ENCODE measurements at places on chromosomes 5 and 9.
A peak's percentile ranks its signal among the peaks of the same experiment; 100 is the strongest.

GRCh38 chr9:38439291-38439915, 15.1 kb upstream of the IGFBPL1 start:
- DNase-seq = no peak

- no peak for DNase-seq
These were observed 32.9 kb downstream of the PRRX2 start for GRCh38 chr9:129698254-129698757.

GRCh38 chr9:2621722-2622460, at the start of gene VLDLR:
VLDLR (plus strand) TSS chr9:2621787; CDS start chr9:2622190, 403 bp downstream.
- no peak for DNase-seq

- no peak for DNase-seq
These were observed 567.0 kb upstream of the CDH18 start for GRCh38 chr5:20555034-20555433.

DNA sequence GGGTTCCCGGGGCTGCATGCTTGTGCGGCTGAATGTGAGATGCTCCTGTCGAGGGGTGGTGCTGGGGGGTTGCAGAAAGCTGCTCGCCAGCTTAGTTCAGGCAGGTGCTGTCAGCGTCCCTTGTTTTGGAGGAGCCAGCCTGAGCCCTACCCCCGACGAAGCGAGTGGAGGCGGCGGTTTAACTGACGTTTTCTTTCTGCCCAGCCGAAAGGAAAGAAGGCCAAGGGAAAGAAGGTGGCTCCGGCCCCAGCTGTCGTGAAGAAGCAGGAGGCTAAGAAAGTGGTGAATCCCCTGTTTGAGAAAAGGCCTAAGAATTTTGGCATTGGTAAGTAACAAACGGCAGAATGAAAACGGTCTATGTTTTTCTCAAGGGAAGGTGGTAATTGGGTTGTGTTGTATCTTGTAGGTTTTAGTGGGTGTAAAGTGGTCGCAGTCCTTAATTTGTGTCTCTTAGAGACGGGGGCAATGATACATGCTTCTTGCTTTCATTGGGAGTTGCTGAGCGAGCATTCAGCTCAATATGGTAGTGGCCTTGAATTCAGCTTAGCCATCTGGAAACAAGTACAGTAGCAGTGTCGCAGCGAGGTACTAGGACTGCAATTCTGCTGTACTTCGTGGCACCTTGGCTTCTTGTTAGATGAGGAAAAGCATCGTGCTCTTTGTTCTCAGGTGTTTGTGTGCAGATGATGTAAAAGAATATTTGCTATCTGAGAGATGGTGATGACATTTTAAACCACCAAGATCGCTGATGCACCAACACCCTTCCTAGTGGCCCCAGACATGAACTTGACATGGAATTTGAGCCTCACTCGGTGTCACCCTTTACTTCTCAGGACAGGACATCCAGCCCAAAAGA, 928 bp downstream of the RPL7A start:
- DNase-seq = no peak

GRCh38 chr9:132804576-132805295, 73.3 kb downstream of the AK8 start:
- DNase-seq = no peak

GRCh38 chr9:106816524-106816923, 46.4 kb upstream of the ZNF462 start:
- no peak for DNase-seq

DNA sequence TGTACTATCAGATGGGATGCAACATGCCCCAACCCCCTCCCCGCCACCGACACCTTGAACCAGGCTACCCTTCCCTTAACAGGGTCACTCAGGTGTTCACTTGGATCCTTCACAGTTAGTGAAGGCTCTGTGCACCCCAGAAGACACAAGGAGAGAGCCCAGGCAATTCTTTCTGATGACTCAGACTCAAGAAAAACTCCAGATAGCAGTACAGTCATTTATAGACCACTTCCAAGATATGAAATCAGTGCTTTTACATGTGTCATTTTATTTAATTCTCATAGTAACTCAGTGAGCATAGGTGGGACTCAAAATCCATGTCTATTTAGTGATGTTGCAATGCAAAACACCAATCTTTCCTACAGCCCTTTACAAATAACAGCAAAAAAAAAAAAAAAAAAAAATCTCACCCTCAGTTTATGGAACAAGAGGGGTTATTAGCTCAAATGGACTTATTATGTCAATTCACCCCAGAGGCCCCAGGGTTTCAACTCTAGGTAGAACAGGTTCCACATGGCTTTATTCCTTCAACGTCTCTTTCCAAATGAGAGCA, 71.9 kb downstream of the FOXD1 start:
- DNase-seq = no peak

- no peak for DNase-seq
These were observed 162.1 kb downstream of the TRPM3 start for GRCh38 chr9:70959366-70959765.

GRCh38 chr5:33203931-33204330, 236.8 kb upstream of the TARS1 start:
- DNase-seq = no peak

DNA sequence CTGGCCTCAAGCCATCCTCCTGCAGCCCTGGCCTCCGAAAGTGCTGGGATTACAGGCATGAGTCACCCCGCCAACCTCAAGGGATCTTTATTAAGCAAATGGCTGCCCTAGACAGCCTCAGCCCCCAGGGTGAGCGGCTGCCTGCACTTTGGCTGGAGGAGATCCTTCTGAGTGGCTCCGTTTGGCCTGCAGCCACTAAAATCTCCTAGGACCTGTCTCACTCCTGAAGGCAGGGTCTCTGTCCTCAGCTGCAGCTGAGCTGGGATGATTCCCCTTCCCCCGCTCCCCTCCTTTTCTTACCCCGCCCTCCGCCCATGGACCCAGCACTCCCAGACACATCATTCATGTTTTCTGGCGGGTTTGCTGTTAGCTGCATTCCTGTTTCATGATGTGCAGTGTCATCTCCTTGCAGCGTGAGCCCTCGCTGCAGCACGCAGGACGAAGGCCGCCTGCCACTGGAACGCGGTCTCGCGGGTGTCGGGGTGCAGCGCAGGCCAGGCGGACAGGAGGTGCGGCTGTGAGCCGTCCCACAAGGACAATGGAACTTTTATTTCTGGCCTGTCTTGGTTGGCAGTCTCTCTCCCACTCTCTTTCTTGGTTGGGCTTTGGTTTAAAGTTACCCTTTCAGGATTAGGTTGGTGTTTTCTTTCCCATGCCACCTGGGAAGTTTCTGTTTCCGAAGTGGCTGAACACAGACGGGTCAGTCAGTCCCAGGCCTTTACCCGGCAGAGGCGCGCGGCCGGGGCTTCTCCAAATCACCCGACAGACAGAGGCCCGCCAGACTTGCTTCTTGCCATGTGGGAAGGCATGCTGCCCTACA, 137.1 kb downstream of the FOXD1 start:
- DNase-seq = no peak

DNA sequence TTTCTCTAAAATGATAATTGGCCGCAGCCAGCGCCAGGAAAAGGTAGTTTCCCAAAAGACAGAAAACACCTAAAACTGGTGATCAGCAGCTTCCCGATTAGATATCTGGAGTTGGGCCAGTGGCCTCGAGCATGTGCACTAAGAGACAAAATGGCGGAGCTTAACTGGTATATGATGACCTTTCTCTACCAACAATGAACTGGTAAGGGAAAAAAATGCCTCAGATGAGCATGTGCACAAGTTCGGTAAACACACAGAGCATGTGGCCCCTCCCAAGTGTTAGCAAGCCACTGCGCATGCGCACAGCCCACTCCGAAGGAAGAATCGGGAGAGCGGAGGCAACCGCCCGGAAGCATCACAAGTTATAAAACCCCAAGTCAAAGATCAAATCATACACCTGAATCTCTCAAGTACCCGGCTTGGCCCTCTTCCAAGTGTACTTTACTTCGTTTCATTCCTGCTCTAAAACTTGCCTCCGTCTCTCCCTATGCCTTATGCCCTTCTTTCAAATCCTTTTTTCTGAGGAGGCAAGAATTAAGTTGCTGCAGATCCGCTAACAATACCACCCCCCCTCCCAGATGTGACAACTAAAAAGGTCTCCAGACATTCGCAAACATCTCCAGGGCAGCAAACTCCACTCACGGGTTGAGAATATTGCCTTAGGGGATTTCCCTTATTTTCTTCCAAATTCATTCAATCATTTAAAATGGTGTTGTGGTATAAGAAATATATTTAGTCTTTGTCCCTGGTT, 15.0 kb upstream of the PTBP3 start:
- peak; percentile 81 for DNase-seq

DNA sequence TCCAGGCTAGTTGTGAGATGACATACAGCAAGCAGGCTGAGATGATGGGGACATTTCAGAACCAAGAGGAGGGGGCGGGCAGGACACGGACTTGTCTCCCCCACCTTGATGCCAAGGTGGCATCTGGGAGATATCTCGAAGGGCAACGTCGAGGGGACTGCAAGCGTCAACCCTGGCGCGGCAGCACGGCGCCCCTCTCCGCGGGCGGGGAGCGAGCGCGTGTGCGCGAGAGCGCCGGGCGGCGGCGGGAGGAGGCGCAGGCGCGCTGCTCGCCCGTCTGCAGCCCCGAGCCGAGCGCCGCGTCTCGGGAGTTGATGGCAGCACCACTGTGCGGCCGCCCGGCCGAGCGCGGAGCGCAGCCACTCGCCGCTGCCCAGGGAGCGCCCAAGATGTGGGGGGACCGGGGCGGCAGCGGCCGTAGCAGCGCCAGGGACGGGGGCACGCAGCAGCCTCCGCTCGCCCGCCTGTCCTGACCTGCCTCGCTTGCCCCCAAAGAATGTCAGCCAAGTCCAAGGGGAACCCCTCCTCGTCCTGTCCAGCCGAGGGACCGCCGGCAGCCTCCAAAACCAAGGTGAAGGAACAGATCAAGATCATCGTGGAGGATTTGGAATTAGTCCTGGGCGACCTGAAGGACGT, at the start of gene PRR16:
Gene PRR16 (plus strand): TSS at position 310 of the 636 bp plus-strand sequence.
- peak; percentile 26 for DNase-seq

- no peak for DNase-seq
These were observed 186.3 kb downstream of the ZNF462 start for GRCh38 chr9:107049046-107049802.

- DNase-seq = no peak
These were observed 43.4 kb upstream of the N4BP3 start for GRCh38 chr5:178069909-178070308.

DNA sequence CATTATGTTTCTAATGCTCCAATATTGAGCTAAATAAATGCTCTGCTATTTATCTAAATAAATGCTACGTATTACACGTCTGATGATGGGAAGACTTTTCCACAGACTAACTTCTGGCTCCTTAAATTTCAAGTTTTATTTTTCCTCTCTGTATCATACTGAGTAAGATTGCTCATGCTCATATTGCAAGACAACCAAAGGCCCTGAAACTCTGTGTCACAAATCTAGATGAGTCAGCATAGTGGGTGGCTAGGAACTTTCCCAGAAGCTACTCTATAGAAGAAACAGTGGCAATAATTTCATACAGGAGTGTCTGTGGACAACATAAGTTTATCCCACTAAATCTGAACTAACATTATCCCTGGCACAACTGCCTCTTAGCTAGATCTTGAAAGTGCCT, 53.0 kb upstream of the RFX3 start:
- DNase-seq = no peak

- DNase-seq = no peak
These were observed 23.3 kb downstream of the CEP72 start for GRCh38 chr5:635306-636055.

GRCh38 chr9:11709567-11709966, 983.6 kb upstream of the TYRP1 start:
- DNase-seq = no peak

- peak; percentile 25 for DNase-seq
These were observed 7.3 kb upstream of the FOXB2 start for GRCh38 chr9:77011973-77012821.

DNA sequence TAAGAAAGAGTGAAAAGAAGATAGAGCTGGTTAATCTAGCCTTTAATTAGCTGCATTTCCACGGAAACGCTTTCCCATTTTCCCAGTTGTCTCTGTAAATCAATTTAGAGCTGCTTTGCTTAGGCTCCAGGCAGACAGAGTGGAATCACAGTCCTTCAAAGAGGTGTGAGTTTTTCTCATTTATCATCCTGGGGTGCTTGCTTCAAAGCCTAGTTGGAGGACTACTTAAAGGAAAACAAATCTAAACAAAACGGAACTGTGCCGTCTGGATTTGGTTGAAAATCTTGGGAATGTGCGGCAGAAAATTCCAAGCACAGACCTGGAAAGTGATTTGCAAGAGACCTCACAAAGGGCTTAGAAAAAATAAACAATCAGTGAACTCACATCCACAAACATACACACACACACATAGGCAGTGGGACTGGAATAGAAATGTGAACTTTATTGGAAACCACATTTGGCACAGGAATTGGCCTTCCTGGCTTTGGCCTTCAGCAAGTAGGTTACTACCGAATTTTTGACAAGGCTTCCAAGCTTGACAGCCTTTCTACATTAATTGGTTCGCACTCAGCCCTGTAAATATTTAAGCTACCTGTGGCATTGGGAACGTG, 235.2 kb upstream of the SLC24A2 start:
- no peak for DNase-seq

- DNase-seq = no peak
These were observed 902.4 kb downstream of the NR2F1-AS1 start for GRCh38 chr5:92678640-92679039.

- no peak for DNase-seq
These were observed 182.7 kb downstream of the ENC1 start for GRCh38 chr5:74457876-74458275.

- DNase-seq = no peak
These were observed 328.0 kb downstream of the PDE4D start for GRCh38 chr5:59565551-59565950.

GRCh38 chr5:544675-545355, 20.6 kb upstream of the SLC9A3 start:
- DNase-seq = no peak

- no peak for DNase-seq
These were observed 482.6 kb upstream of the PIK3R1 start for GRCh38 chr5:67732921-67733320.

DNA sequence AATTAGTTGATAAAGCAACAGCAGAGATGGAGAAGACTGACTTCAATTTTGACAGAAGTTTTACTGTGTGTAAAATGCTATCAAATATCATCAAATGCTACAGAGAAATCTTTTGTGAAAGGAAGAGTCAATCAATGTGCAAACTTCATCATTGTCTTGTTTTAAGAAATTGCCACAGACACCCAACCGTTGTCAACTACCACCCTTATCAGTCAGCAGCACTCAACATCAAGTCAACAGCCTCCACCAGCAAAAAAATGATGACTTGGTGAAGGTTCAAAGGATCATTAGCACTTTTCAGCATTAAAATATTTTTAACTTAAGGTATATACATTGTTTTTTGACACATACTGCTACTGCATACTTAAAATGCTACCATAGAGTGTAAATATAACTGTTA, 888.8 kb downstream of the CDH18 start:
- no peak for DNase-seq

DNA sequence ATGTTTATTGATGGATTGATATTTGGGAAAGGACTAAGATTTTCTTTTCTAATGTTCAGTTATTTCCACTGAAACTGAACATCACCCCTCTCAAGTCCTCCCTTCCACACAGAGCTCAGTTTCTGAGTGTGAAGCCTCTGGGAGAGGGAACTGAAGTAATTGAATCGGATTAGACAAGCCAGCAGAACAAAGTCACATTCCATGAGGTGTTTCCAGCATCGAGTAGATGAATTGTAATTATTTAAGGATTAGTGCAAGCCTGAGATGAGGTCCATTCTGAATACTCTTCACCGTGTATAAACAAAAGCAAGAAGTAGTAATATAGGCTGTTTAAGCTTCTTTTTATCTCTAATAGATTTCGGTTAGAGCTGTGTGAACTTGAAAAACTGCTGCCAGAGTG, 2060.5 kb downstream of the MAT2B start:
- no peak for DNase-seq
